ENCODE measurements at places on chromosomes 3 and 15. TPM values are rescaled to one million over a fixed set of nuclear protein-coding genes. Genes with fewer than 3 reads are reported as not detected.

RAB6B gene
- 18.4 TPM for polyA plus RNA-seq

TMEM207 gene
- 17.8 TPM for polyA plus RNA-seq

CTXN2 gene
- polyA plus RNA-seq, result not detected

HIGD2B gene
- polyA plus RNA-seq, result not detected

SIDT1 gene
- 3.4 TPM for polyA plus RNA-seq

DOCK3 gene
- 1.2 TPM for polyA plus RNA-seq

NPRL2 gene
- polyA plus RNA-seq, result 32.3 TPM

- DNase-seq, result no peak
These were observed 150.6 kb downstream of the DUT start for GRCh38 chr15:48481802-48482201.

GRCh38 chr15:78968539-78969271, 23.9 kb upstream of the CTSH start:
- peak; percentile 16 for DNase-seq

DNA sequence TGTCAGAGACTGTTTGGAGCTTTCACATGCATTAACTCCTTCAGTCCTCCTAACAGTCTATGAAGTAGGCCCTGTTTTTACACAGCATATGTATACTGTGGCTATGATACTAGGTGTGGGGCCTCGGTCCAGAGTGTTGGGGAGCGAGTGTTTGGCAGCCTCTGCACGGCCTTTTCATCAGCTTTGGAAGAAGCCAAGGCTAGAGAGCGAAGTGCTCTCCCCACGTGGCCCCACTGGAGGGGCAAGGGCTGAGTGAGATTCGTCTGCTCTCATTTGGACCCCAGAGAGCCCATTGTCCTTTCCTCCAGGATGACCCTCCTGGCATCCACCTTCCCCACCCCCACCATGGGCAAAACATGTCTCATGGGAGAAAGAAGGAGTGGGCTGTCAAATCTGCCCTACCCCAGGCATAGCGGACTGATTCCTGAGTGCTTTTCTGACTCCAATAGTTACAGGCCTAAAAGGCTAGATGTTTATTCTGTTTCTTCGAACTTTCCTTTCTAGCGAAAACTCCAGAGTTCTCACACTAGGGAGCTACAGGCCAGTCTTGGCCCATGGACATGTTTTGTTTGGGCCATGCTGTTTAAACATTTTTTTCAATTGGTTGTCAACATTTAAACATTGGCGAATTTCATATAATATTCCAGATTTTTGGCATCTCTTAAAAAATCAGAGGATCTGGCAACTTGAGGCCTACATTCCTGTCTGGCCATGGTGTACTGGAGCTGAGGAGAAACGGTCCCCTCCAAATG, 76.0 kb downstream of the EEFSEC start:
- DNase-seq, result no peak

DNA sequence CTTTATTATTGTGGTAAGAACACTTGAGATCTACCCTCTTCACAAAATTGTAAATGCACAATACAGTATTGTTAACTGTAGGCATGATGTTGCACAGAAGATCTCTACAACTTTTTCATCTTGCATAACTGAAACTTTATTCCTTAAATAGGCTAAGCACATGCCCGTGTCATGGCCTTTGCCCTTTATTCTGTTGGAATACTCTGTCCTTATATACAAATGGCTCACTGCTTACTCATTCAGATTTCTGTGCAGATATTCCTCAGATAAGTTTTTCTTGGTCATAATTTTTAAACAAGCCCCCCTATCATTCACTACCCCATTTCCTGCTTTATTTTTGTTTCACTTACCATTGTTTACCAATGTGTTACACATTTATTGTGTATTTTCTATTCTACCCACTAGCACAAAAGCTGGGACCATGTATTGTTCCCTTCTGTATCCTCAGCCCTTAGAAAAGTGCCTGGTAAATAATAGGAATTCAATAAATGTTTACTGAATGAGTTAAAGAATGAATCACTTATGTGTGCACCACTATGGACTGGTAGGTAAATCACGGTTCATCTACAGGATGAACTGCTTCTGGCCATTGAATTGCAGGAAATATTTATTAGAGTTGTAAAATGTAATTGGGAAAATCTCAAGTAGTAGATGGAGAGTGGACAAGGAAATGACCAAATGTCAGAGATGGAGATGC, 151.0 kb downstream of the CPNE4 start:
- no peak for DNase-seq

GRCh38 chr15:34942363-34942762, 27.2 kb downstream of the AQR start:
- DNase-seq, result peak; percentile 24

GRCh38 chr15:41851167-41851523, 12.5 kb downstream of the PLA2G4B start:
- DNase-seq, result no peak

- DNase-seq, result no peak
These were observed 259.9 kb upstream of the RGMA start for GRCh38 chr15:93348711-93349545.

GRCh38 chr3:118805007-118805406, 229.6 kb downstream of the IGSF11 start:
- peak; percentile 33 for DNase-seq

DNA sequence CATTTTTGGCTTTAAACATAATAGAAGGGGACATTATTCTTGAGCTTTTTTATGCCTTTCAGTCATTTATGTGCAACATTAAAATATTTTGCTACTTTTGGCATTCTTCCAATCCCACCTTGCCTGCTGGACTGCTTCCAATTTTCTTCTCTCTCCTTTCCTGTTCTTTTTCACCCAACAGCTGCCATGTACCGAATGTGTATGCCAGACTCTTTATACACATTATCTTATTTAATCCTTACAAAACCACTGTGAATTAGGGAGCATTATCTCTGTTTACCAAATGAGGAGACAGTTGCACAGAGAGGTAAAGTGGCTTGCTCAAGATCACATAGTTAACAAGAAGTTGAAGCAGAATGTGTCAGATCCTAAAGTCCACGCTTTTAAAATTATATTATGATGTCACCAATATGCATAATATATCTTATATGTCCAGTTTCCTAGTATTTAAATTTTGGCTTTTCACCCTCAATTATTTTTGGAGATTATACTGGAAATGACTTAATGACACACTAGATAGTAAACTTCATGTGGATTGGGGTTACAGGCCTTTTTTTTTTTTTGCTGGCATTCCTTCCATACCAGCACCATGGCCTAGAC, 231.5 kb downstream of the THRB start:
- DNase-seq, result no peak

DNA sequence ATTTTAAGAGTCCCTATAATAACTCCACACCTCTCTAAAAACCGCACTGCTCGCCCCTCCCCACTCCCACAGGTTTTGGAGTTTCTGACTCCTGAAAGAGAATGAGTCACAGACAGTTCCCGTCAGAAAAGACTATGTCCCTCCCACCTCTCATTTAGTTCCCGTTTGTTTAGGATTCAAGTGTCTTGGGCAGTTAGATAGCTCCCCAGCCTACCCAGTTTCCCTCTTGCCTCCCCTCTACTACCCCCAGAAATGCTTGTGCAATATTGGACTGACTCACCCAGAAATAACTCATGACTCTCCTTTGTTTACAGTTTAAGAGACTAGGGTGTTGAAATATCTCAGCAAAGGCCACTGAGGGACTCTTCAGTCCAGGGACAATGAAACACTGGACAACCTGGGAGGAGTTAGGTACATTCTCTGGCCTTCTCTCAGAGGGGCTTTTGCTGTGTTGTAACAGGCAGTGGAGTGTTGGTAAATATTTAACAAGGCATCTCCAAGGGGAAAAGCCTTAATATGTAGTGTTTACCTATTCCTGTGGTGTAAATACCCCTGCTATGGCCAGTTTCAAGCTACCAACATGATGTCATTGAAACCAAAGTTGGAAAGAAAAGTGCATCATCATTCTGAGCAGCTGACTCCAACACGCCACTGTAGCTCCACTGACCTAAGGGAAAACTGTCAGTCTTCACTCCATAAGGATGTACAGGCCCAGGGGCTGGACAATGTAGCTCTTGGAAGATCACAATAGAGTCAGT, 96.1 kb upstream of the CHD2 start:
- no peak for DNase-seq

DNA sequence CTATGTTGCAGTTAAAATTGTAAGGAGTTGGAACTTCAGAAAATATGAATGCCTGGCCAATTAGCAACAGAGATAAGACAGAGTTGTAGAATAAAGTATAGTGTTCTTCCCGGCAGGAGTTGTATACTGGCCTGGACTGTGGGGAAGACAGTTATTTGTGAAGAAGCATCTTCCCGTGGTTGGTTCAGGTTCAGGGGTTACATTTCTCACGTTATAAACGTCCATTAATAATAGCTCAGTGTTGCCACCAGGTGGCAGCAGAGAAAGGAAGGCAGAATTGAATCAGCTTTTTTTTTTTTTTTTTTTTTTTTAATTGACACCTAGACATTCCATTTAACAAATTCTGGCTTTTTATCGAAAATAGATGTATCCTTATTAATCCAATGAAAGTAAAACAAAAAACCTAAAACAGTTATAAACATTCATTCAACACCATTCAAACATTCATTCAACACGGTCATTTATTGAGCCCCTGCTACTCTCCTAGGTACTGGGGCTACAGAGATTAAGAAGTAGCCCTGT, 66.4 kb upstream of the NR2E3 start:
- peak; percentile 53 for DNase-seq

GRCh38 chr15:32033186-32033890, 3.0 kb downstream of the CHRNA7 start:
- no peak for DNase-seq

DNA sequence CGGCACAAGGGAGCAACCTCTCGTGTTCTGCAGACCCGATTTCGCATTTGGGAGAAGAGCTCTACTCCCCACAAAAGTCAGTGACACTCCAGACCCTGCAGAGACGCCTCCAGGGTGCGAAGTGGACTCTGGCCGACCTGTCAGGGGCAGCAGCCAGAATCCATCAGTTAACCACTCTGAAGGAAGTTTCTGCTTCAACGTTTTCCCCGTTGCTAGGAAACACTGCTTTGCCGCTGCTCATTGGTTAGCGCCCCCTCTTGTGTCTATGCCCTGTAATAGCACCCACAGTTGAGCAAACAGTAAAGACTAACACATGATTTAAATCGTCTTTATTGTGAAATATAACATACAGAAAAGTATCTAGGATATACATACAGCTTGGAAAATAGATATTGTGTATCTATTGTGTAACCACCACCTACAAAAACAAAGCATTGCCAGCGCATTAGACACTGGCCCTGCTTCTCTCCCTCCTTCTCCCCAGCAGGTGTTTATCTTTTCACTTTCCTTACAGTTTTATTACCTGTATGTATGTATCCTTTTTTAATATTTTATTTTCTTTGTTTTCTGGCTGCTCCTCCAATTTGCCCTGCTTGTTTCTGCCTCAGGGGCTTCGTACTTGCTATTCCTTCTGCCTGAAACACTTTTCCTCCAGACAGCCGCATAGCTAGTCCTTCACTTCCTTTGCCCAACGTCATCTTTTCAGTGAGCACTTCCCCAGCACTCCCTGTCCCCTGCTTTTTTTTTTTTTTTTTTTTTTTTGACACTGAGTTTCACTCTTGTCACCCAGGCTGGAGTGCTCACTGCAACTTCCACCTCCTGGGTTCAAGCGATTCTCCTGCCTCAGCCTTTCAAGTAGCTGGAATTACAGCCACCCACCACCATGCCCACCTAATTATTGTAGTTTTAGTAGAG, 38.8 kb downstream of the TMEM40 start:
- peak; percentile 94 for DNase-seq

- no peak for DNase-seq
These were observed 188.8 kb upstream of the PRICKLE2 start for GRCh38 chr3:64414043-64414442.

DNA sequence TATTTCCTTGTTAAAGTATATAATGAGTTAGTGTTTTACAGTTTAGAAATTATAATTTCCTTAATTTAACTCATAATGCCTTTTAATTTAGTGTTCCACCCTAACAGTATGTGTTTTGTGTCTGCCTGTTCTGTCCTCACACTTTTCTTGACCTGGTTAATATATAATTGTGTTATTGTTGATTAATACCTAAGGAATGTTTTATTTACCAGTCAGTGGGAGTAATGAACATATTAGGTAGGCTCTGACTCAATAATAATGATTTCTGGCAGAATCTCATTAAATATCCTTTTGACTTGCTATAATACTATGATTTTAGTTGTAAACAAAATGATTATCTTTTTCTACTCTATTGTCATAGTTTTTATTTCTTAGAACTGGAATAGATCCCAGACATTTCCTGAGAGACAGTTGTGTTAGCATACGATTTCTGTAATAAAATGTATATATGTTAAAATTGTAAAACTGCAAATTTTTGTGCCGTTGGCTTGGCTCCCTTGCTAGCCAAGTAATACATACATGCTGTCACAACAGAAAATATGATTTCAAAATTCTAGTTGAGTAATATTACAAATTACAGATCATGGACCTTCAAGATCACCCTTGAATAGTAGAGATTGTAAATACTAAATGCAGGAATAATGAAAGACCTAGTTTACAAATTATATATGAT, 51.9 kb downstream of the RASA2 start:
- no peak for DNase-seq

DNA sequence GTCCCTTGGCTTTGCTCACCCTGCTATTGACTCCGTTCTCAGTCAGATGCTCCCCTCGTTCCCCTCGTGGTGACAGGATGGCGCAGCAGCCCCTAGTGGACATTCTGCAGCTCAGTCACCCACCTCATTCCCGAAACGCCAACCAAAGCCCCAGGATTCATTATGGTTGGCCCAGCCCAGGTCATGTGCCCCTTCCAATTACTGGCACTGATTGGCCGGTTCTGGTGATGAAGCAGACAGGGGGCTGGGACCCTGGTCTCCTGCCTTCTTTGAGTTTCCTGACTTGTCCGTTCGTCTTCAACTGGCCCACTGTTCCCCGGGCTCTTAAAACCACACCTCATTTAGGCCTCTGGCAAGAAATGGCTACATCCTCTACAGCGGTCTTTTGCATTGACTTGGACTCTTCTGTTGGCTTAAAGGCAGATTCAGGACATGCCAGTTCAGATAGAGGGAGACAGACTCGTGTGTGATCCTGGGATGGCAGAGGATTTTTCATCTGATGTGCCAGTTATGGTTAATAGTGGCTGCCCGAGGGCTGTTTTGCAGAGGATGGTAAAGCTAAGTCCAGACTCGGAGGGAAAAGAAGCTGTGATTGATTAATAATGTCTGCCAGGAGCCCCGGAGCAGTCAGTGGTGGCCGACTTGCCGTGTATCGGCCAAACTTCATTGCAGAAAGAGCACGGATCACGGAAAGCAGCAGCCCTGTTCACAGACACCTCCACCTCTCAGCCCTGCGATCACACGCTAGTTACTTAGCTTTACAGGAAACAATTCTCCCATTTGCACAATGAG, 37.8 kb downstream of the LSM3 start:
- peak; percentile 85 for DNase-seq

DNA sequence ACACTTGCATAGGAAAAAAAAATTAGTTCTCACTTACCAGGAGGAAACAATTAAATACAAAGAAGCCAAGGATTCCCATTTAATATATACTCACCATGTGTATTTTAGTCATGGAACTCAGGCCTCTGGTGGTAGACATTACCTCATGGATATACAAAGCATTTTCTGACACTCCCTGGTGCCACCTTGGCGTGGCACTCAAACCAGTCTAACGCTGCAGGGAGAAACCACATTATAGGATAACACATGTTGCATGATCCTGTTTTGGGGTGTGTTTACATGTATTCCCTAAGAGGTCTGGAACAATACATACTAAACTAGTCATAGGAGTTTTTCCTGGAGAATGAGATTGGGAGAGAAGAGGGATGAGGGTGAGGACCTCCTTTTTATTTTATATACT, 5.9 kb upstream of the RTF1 start:
- DNase-seq, result no peak

Measured in renal pelvis (tissue), 12 donors.